ENCODE measurements at places on chromosomes 1 and 21.

- DNase-seq, result no peak
These were observed 565.8 kb upstream of the USP24 start for GRCh38 chr1:55781003-55781402.

DNA sequence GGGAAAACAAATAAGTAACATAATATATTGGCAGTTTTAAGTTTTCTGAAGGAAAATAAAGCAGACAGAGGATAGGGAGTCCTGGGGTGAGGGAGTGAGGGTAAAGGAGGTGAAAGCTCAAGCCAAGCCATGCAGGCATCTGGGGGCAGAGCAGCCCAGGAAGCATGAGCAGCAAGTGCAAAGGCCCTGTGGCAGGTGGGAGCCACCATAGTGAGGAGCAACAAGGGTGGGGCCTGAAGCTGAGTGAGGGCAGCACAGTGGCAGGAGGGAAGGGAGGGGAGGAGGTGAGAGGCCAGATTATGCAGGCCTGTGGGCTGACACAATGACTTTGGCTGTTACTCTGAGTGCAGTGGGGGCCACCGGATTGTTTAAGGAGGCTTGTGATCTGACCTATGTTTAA, 138.8 kb upstream of the TNR start:
- DNase-seq, result no peak

DNA sequence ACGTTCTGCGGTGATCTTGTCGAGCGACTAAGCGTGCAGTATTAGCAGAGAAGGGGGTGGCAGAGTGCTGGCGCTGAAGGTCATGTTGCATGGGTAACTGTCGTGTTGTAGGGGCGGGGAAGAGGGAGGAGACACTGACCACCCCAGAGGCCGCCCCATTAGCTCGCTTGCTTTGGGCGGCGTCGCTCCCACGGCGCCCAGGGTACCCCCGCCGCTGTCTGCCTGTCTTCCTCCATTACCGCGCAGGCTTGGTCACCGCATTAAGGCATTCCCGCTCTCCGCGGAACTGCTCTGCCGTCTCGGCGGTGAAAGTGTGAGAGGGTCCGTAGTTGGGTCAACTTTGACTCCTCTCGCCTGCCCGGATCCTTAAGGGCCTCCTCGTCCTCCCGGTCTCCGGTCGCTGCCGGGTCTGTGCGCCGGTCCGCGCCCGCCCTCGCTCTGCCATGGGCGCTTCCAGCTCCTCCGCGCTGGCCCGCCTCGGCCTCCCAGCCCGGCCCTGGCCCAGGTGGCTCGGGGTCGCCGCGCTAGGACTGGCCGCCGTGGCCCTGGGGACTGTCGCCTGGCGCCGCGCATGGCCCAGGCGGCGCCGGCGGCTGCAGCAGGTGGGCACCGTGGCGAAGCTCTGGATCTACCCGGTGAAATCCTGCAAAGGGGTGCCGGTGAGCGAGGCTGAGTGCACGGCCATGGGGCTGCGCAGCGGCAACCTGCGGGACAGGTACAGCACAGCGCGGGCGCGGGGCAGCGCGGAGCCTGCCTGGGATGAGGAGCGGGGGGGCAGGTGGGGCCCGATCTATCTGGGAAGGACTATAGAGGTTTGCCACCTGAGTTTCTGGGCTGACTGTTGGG, at the start of gene MTARC2:
MTARC2 (plus strand) TSS at position 234 of the 846 bp plus-strand sequence; CDS start at position 444, 210 bp downstream.
- no peak for DNase-seq

- no peak for DNase-seq
These were observed 52.3 kb downstream of the ITPKB start for GRCh38 chr1:226686440-226687425.

DNA sequence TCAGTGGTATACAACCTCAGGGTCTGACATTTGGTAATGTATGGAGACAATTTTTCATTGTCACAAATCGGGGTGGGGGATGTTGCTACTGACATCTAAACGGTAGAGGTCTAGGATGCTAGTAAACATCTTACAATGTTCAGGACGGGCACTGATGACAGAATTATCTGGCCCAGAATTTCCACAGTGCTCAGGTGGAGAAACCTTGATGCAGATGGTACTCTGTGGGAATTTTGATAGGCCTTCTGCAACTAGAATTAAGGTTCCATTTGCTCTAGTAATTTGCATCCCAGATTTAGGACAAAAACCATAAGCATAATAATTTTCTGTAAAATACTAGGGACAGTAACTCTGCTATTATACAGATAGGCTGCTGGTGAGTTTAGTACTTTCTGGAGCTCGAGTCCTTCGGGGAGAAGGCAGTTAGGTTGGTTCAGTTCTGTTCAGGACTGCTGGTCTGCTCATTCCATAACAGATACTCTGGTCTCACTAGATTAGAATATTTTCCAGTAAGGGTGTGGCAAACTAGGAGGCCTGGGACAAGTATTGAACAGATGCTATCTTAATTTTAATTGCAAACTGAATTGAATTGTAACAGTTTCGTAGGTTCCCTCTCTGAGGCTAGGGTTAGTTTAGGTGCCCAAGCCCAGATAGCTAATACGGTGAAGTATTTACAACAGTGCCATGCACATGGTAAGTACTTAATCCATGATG, 11.4 kb downstream of the METTL13 start:
- no peak for DNase-seq

DNA sequence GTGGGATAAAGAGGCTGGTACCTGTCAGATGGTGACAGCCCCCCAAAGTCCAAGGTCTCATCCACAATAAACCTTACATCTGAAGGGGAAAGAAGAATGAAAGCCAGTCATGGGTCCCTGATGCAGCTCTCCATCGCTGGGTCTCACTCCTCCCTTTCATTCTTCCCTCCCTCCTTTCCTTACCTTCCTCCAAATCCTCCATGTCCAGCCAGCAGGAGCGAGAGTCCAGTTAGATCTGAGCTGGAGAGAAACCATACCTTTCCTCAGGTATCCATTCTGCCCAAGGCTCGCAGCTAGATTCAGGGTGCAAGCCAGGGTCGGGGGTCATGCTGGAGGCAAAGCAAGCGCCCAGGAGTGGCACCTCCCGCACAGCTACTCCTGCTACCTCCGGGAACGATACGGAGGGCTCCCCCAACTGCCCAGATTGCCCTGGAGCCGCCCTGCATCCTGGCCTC, 421 bp downstream of the PSRC1 start:
- no peak for DNase-seq
